Activated CD8-positive, alpha-beta memory T cell treated with anti-CD3 and anti-CD28 coated beads for 4 hours (primary cell): ENCODE measurements at places on chromosomes 1 and 21.

GRCh38 chr1:44780583-44781121 is 5.3 kb downstream of the RPS8 start:
- no peak for DNase-seq

GRCh38 chr1:172184506-172185191 is 235.8 kb upstream of the C1orf105 start:
- DNase-seq, result no peak

GRCh38 chr1:173505391-173505790 is 28.3 kb downstream of the PRDX6 start:
- no peak for DNase-seq

DNA sequence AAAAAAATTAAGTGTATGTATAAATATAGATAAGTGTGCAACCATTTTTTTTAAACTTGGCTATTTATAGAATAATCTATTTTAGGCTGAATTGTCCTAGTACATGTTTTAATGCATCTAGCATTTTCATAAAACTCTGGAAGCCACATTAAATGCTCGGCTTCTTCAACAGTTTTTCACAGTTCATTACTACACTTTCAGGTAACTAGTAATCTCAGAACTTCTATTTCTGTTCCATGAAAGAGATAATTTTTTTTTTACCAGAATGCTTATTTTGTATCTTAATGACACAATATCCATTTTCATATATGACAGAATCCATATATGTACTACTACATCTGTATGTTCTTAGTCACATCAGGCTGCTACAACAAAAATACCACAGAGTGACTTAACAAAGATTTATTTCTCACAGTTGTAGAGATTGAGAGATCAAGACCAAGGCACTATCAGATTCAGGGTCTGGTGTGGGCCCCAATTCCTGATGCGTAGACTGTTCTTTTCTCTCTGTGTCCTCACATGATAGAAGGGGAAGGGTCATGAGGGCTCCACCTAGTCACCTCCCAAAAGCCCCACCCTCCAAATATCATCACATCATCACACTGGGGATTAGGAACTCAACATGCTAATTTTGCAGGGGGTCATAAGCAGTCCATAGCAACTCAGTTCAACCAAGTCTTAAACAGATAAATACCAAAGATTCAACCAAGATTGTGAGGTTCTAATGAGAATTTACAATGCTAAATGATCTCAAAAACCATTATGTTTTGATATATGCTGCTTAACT is 43.1 kb downstream of the ARHGAP29 start:
- no peak for DNase-seq

DNA sequence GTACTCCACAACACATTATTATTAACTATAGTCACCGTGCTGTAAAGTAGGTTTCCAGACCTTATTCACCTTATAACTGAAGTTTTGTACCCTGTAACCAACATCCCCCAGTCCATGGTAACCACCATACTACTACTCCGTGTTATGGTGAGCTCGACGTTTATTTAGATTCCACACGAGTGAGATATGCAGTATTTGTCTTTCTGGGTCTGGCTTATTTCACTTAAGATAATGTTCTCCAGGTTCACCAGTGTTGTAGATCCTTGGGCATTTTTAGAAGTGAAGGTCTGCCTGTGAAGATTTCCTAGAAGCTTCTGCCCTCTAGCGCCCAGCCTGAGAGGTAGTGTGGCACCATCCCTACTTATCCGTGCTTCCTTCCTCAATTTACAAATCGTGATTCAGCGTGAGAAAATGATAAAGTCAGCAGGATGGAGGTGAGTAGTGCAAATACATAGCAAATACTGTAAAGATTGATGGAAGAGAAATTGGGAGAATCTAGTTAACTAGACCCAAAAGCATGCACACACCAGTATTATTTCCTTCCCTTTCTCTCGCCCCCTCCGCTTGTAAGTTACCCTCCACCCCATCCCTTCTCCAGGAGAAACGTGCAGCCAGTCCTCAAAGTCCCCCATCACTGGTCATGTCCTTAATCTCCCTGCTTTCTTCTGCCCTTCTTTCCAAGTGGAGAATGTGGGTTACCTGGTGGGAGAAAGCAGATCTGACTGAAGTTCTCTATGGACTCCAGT is 36.0 kb upstream of the DISC1 start:
- no peak for DNase-seq

DNA sequence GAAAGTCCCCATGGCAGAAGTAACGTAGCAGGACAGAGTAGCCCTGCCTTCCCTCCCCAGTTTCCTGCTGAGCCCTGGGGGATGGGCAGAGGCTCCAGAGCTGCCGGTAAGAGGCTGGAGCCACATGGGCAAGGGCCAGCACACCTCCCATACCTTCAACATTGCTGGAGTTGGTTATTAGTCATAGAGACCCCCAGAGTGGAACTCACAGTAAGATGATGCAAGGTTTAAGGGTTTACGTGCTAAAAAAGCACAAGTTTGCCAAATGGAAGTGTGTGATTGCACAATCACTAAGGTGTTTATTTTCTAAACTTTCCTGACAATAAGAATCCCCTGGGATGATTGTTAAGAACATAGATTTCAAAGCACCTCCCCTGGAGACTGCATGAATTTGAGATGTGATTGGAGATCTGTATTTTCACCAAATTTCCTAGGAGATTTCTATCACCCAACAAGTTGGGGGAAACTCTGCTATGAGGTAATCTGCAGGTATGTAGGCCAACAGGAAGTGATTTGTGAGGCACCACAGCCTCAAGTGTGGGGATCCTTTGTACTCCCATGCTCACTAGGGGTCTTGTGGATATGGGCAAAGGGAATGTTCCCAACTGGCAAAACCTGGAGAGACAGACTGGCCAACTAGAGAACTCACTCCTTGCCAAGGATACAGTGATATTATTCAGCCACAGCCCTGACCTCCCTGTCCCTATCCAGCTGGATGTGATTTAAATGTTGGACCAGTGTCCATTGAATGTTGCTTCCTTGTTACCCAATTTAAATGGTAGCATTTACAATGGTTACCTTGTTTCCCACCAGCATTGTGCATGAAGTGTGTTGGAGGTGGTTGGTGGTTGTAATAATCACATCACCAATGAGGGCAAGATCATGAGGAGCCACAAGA is 37.1 kb upstream of the CSF1 start:
- no peak for DNase-seq

DNA sequence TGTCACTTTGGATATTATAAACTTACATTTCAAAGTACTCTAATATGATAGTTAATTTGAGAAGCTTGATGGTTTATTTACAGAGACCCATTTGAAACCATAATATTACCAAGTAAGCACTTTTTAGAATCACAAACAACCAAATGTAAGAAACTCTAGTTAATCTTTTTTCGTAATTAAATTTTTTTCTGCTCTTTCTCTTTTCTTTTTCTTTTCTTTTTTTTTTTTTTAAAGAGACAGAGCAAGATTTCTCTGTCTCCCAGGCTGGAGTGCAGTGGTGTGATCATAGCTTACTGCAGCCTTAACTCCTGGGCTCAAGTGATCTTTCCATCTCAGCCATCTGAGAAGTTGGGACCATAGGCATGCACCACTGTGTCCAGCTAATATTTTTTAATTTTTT is 5.2 kb downstream of the RAVER2 start:
- no peak for DNase-seq

- no peak for DNase-seq
These were observed 45.7 kb upstream of the TSPAN2 start for GRCh38 chr1:115134850-115135480.

DNA sequence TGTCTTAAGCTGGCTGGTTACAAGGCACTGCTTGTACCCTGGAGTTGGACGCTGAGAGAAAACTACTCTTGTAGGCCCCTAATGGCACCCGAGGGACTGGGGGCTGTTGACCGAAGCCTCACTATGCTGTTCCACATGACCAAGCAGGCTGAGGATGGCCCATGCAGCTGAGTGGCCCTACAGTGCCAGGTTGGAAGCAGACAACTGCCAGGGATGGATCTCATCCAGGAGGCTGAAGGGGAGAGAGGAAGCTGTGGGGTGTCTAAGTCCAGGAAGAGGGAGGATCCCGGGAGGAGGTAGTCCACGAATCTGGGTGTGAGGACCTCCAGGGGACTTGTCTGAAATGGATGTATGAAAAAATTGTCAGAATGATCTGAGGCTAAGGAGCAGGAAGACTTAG is 45.8 kb downstream of the FOXD2 start:
- DNase-seq, result no peak

- DNase-seq, result no peak
These were observed 160.5 kb downstream of the PEX14 start for GRCh38 chr1:10635085-10635896.

DNA sequence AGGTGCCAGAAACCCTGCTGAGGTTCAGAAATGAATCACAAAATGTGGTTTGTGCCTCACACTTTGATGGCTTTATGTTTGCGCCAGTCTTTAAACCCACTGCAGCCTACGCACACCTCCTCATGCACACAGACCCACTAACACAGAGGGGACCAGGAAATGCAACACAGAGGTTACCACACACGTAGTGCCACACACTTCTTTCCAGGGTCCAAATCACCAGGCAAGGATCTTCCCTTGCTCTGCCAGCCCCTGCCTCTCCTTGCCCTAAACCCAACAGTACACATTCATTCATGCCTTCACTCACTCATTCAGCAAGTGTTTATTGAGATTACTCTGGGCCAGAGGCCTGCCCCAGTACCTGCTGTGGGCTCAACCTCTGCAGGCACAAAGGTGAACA is 17.5 kb downstream of the MAB21L3 start:
- DNase-seq, result no peak

DNA sequence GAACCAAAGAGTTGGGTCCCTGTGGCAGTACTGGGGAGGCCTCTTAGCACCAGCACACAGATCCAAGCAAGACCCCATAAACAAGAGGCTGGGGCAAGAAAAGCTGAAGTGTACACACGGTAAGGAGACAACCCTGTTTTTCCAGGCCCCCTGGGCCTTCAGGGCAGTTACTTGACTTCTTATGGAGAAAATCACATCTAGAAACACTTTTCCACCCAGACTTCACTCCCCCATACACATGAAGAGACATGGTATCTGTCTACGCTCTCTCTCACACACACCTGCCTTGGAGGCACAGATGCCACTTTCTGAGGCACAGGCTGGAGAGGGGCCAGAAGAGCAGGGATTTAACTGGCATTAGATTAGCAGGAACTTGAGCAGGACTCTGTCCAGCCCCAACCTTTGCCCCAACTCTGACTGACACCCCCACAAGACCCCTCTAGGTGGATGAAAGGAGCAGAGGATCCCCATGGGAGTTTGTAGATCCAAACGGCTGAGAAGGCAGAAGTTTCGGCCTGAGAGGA is 2.2 kb downstream of the CERS2 start:
- no peak for DNase-seq

- no peak for DNase-seq
These were observed 39.6 kb downstream of the PDE4B start for GRCh38 chr1:65832296-65832695.

GRCh38 chr1:215001419-215002021 is 81.0 kb upstream of the KCNK2 start:
- no peak for DNase-seq

GRCh38 chr1:33586106-33586505 is 113.7 kb downstream of the ZSCAN20 start:
- DNase-seq, result no peak

DNA sequence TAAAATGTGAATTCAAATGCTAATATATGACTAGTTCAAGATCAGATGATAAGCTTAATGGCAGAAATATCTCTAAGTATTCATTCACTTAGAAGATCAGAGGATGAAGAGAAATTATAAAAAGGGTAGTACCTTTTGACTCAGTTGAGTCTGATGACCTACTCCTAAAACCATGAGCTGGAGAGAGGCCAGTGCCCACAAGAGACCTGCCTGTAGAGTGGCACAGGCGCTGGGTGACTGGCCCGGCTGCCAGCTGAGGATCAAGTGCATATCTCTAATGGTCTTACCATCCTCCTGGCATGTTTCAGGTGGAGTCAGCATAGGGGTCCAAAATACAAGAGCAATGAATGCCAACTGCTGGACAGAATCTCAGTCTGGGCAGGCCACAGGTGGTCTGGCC is 14.1 kb downstream of the DDAH1 start:
- no peak for DNase-seq
